Suppressor macrophage (primary cell): ENCODE measurements at places on chromosomes 5 and 9.

GRCh38 chr9:94772144-94772543 lies 45.6 kb downstream of the AOPEP start:
- no peak for DNase-seq

GRCh38 chr5:172187118-172188032 lies 649 bp downstream of the STK10 start:
- peak; percentile 95 for DNase-seq

DNA sequence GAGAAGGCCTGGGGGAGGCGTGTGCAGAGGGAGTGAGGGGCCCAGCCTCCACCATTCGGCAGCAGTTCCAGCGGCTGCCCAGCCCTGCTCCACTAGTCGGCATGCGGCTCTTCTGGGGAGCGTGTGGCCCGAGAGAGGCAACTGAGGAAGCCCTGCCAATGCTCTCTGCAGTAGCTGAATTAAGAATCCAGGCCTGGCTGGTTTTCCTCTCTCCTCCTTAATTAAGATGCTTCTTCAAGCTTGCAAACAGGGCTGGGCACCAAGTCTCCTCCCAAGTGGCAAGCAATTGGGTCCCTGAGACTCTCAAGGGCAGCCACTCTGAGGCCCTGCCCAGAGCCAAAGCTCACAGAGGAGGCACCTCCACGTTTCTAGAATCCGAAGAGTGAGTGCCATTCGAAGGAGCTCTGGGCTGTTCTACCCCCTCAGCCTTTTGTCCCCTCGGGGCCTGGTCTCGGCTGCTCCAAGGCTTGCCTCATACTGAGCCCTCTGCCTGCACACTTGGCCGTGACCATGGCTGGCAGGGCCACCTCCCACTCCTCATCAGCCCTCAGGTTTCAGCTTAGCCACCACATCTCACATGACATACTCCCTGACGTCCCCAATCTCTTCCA lies 75.4 kb upstream of the LRRTM2 start:
- no peak for DNase-seq

DNA sequence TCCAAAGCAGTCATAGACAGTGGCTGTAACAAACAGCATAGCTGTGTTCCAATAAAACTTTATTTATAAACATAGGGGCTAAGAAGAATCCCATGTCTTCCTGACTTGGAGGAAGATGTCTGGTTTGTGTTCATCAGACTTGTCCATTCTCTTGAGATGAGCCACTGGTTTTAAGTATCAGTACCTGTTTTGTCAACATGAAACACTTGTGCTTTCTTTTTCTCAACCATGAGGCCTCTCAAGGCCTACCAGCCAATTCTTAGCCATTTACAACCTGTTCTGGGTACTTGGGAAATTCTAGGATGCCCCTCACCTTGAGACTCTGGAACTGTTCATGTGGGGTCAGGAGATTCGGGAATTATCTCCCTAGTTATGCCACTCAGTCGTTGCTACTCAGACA lies 154.3 kb upstream of the PPP1R2B start:
- DNase-seq = no peak

GRCh38 chr5:175920231-175920811 lies 47.8 kb downstream of the THOC3 start:
- DNase-seq = no peak
